ENCODE measurements at places on chromosomes 4 and X. TPM values are rescaled to one million over a fixed set of nuclear protein-coding genes. Genes with fewer than 3 reads are reported as not detected.

Gene CD99
- total RNA-seq: 282 TPM

Gene HPSE
- 3.4 TPM for total RNA-seq

Gene ASB12
- 0.85 TPM for total RNA-seq

Gene ZNF674
- 2.4 TPM for total RNA-seq

Gene H2AZ1
- 128 TPM for total RNA-seq

Gene IQSEC2
- total RNA-seq: 10.7 TPM

Gene ALB
- total RNA-seq: 0.41 TPM

Gene HSD17B13
- total RNA-seq: not detected

Gene C4orf36
- total RNA-seq: not detected

Gene PPP2R2C
- 4.6 TPM for total RNA-seq

Gene CENPVL3
- total RNA-seq: not detected

Gene CACNA1F
- 0.11 TPM for total RNA-seq

Gene CXorf49
- not detected for total RNA-seq

DNA sequence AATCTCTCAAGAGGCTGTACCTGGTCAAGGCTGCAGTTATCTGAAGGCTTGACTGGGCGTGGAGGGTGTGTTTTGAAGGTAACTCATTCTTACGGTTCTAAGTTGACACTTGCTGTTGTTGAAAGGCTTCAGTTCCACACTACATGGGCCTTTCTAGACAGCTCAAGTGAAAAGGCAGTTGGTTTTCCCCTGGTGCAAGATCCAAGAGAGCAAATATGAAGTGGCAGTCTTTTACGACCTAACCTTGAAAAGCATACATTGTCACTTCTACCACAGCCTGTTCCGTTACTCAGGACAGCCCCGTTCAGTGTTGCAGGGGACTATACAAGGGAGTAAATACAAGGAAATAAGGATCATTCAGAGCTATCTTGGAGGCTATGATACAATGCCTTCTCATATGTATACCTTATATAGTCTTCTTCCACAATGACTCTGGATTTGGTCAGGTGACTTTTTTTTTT, 46.2 kb downstream of the PDS5A start:
- DNase-seq: no peak

DNA sequence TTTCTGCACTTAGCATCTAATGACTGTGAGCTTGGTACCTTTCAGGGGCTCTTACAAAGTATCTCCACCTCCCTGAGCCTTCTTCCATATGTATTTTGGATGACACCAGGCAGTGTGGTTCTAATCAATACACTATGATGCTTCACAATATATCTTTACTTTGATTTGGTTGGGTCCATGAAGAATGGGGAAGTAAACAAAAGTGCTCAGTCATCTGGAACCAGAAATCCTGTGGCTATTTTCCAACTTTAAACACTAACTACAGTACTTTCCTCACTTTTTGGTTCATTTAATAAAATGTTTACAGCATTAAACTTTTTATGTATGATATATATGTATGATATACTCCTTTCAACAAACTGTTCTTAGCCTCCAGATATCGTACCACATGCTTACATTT, 216.4 kb upstream of the AFF2 start:
- no peak for DNase-seq

GRCh38 chrX:103607364-103608305, at the start of gene TCEAL3:
TSS of gene TCEAL3 (plus strand) at chrX:103607963. CDS start at chrX:103609065, 1,102 bp downstream.
- DNase-seq: no peak

DNA sequence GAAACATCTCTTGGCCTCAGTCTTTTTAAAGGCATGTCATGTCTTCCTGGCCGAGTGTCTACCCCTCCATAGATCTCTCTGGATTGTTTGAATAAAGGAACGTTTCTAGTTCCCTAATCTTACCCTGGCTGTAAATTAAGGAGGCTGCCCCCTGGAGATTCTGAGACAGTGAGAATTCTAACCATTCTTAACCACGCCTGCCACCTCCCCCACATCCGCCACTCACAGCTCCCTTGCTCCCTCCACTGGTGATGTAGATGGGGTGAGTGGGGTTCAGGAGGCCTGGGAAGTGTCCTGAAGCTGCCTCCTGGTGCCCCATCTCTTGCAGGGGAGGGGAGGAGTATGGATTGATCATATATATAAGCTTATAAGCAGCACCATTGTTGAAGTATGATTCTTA, 48.0 kb upstream of the TRIM2 start:
- DNase-seq: no peak

GRCh38 chr4:184317234-184317918, 99.7 kb upstream of the ENPP6 start:
- DNase-seq: no peak

DNA sequence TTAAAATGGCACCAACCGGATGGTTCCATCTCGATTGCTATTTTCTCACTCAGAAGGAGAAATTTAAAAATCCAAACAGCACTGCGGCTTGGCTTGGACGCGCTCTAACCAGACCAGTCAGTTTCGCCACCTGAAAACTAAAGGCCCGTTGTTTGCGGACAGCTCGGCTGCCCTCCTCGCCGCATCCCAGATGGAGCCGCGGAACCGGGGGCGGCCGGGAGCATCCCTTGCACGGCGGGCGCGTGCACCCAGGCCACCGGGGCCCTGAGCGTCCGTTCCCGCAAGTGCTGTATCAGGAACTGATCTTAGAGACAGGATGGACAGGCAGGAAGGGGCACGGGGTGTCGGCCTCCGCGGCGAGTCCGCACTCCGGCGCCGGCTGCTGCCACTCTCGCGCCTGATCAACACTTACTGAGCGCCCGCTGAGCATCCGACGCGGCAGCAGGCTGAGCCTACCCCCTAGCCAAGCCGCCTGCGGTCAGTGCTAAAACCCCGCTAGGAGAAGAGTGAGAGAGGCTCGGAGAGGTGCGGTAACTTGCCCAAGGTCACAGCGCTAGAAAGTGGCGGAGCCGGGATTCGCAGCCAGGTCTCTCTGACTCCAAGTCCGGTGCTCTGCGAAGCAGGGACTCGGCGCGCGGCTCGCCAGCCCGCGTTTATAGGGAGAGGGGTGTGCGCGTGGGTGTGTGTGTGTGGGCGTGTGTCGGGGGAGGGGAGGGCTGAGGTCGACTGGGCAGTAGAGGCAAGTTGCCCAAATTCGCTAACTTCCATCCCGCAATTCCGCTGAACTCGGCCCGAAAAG, at the start of gene CITED1:
Gene CITED1 (minus strand): TSS at position 629 of the 799 bp plus-strand sequence. CDS start 3,045 bp downstream, outside the sequence.
- no peak for DNase-seq

DNA sequence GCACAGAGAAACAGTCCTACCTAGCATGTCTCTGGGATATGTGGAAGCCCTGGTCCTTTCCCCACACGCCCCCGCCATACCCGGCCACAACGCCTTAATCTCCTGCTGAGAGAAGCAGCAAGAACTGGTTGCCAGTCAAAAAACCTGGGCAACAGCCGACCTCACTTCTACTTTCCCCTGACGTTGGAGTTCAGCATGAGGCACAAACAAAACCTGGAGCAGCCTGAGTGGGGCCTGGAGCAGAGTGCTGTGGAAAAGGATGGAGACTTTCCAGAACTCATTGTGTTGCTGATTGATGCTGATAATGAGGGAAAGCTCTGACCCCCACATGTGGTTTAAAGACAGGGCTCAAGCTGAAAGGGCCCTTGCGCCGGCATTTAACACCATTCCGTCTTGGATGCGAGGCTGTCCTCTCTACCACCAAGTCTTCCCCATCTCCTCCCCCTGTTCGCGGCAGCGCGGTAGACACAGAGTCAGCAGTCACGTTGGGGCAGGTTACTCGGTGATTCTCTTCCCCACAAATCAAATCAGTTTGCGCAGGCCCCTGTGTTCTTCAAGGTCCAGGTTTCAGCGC, 666 bp downstream of the CCDC158 start:
- no peak for DNase-seq

DNA sequence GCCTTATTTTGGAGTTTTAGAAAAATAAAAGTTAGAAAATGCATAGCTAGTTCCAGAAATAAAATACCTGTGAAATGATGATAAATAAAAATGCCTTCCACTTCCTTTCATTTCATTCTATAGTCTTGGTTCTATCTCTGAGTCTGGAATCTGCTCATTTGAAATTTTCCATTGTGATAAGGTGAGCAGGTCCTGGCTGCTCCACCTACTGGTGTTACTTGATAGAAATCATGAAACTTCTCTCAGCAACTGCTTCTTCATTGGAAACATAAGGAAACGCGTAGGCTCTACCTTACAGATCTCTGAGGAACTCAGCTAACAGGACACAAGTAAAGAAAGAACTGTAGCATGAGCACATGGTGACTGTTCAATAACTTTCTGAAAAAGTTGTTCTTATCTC, 141.8 kb downstream of the DCHS2 start:
- DNase-seq: no peak

- no peak for DNase-seq
Measured at GRCh38 chr4:145565328-145565727, 53.9 kb upstream of the MMAA start.

DNA sequence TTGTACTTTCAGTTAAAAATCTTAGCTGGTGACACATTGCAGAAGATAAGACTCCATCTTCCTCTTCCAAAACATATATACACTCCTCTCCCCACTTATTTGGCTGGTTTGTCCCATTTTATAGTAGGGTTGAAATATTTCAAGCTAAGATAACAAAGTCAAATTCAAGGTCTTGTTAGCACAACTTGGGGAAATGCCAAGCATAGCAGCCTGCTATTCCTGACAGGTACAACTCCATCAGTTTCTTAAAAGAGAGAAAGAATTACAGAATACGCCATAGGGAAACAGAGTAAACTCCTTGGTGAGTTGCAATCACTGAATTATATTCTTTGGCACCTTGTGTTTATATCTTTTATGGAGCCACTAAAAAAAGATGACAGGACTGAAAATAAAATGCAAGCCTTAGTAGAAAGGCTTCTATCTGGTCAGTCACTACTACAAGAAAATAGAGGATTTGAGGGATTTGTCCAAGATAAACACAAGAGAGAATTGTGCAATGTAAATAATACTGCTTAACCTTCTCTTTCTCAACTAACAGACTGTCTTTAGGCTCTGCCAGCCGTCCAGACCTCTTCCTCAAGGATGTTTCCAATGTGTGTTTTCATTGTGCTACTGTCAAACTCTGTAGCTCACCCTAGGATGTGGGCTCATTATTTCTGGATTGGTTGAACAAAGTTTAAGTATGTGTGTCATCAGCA, 170.3 kb downstream of the VEGFC start:
- no peak for DNase-seq

DNA sequence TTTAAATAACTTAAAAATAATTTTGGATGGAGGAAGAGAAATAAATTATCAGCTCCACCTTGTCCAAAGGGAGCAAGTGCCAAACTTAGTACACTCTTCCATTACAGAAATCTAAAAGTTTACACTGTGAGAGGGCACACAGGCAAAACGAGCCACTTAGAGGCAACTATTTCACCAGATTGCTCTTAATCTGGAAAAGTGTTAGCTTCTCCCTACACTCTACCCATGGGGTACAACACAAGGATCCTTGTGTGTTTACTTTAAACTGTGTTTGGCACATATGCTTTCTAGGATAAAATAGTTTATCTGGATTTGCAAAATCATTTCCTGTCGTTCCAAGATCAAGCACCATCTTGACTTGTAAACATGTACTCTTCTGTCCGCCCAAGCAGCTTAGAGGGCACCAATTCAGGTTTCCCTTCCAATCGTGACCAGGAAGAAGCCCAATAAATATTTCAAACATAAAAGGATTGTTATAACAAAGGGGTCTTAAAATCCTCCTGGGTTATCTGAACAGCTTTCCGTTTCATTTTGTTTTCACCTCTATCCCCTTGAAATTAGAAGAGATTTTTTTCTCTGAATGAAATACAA, 29.0 kb upstream of the KDR start:
- DNase-seq: no peak

- no peak for DNase-seq
Measured at GRCh38 chr4:115489279-115489678, 375.9 kb upstream of the NDST4 start.

GRCh38 chr4:80308466-80308822, 27.1 kb upstream of the CFAP299 start:
- no peak for DNase-seq

DNA sequence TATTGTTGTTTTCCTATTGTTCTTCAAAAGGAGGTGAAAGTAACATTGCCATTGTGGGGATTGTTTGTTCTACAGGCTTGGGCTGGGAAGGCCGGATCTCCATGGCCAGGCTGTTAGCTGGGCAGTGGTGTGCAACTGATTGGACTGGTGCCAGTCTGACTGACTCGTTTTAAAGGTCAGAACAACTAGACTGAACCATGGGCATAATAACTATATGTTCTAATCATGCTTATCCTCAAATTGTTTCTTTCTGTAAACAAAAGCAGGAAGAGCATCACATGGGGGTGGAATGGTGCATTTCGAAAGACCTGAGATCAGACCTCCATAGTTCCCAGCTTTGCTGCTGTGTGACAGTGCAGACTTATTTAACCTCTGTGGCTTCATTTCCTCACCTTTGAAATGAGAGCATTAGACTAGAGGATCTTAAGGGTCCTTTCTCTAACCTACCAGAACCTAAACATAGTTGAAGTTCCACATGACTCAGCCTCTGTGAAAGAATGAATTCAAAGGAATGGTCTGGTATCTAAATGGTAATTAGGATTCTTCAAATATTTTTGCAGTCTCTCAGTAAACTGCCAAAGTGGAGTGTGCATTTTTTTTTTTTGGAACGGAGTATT, 66.7 kb upstream of the PGRMC2 start:
- no peak for DNase-seq

DNA sequence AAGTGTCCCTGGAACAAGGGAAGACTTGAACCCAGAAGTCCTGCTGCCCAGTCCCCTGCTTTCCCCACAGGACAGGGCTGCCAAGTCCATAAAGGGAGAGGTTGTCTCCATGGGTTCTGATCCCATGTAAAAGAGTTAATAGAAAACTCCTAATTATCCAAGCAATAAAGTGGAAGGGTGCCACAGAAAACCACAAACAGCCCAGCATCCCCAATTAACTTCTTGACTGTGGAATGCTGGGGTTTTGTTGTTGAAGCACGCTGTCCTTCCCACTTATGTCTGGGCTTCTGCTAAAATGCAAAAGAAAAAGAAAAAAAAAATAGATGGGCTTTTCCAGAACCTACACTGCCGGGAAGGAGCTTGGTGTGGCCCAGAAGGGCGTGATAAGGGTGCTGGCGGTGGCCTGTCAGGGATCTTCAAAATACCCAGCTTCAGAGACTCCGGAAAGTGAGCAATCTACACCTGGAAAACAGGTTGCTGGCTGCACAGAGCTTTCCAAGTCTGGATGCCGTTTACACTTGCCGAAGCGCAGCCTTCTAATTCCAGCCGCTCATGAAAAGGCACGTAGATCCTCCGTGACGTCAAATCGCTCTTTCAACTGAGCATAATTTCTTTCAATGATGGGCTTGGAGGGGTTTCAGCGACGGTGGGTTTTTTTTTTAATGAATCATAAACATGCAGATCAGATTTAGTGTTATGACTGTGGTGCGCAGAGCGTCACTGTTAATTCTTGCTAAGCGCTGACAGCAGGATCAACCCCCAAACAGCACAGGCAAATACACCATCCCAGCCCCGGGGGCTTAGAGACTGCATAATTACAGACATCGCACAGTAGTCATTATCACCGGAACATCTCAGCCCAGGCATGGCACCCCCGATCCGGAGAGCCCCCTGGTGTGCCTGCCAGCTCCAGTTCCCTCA, 197.6 kb downstream of the BCOR start:
- DNase-seq: no peak

- no peak for DNase-seq
Measured at GRCh38 chr4:99861120-99861905, 32.9 kb downstream of the LAMTOR3 start.

Data from right atrium auricular region (tissue), 2 donors.